Breast epithelium (tissue), 4 donors: ENCODE measurements at places on chromosomes 13 and 19.

- DNase-seq: no peak
These were observed 16.2 kb upstream of the TNFRSF19 start for GRCh38 chr13:23554000-23554399.

- no peak for DNase-seq
These were observed 3.2 kb downstream of the NCLN start for GRCh38 chr19:3188627-3189596.

DNA sequence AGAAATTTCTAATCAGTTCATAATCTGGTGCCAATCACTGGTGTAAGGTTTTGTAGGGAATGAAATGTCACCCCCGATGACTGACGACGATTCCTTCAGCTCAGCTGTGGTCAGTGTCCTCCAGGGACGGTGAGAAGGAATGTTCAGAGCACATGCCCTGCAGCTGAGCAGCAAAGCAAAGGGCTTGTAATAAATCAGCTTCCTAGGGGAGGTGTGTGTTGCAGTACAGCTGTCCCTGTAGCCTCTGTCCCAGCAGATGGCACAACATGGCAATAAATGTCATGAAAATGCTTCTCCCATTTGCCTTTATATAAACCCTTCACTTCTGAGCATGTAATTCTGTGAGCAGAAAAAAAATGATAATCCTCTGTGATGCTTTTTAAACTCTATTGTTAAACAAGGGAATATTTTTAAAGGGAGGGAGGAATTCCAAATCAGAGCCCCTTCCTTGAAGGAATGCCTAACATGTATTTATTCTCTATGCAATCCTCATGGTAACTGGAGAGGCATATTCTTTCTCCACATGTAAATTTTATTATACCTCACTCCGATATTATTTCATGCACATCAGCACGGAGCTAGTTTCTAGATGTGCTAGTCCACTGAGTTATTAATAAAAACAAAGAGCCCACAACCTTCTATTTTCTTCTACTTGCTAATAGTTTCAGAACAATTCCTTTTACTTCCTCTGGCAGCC, 102.5 kb downstream of the FAM216B start:
- DNase-seq: no peak

DNA sequence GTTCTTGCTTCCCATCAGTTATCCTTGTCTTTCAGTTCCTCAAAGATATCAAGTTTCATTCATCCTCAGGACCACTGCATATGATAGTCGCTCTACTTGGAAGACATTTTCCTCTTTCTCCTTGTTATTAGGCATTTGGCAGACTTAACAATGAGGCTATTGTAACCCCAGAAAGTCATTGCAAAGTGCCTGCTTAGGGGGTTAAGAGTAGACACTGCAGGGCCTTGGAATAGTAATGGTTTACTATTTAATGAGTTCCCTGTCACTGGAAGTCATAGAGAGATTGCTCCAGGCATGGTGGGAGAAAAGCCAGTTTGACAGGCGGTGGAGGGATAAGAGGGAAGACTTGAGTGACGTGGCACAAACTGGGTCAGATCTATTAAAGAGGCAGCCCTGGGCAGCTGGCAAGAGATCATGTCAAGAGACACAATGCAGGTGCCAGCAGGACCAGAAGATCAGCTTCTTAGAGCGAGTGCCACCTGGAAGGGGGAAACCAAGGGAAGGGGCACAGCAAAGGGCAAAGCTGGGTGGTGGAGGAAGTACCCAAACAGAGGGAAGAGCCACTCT, 16.8 kb upstream of the CPB2 start:
- no peak for DNase-seq

DNA sequence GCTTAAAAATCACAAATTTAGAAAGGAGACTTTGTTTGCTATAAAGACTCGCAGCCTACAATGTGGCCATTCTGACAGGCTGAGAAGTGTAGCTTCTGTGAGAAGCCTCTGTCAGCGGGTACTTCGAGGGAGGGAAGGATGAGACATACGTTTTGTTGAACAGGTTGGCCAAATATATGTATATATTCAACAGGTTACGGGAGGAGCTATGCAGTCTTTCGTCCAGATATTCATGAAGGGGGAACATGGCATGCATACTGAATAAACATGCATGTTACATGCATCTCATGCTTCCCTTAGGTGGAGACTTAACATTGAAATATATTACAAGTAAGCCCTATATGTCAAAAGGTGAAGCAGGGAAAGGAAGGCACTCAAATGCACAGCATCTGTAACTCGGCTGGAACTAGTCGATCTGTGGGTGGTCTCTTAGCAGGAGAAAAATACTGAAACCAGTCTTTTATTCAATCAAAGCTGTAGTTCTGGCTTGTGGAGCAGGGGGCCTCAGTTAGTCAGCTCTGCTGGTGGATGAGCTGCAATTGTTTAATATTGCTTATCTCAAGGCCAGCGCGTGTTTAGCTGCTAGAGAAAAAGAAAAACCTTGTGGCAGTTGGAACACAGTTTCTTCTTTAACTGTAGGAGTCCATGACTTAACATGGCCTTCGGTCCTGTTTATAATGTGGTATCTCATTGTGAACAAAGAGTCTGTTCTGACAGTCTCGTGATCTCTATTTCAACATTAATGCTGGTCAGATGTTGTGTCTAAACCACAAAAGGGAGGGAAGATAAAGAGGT, 94.3 kb downstream of the FAM216B start:
- DNase-seq: no peak

GRCh38 chr19:57803594-57804325, 11.0 kb downstream of the ZNF552 start:
- no peak for DNase-seq

DNA sequence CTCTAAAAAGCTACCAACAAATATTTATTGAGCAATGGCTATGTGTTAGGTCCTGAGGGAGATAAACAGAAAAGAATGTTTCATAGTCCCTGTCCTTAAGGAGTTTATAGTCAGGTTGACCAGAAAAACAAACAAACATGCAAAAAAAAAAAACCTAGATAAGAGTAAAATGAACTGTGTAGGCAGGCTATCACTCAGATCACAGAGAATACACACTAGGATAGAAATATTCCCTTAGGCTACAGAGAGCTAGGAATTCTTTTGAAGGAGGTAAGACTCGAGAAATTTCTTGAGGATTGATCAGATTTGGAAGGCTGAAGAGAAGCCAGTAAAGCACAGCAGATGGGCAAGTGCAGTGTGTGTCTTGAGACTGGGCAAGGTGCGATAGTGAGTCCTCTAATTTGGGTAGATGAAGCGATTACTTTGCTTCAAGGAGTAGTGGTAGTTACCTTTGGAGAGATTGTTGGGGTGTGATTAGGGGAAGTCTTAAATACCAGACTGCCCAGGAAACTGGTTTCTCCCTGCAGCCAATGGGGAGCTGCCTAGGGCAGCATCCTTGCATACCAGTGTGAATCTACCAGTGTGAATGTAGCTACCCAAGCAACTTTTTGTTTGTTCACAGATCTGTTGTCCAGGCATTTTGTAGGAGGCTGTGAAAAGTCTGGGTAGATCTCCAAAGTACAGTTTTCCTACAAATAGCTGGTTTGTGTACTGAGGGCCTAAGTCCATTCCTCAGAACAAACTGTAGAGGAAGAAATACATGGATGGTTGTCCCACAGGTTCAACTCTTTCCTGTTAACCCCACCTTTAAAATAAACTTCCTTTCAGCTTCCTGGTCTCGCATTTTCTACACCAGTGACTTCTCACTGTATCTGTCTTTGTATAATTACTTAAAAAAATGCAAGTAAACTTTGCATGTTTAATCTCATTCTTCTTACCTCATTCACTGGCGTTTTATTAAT, 314.1 kb downstream of the KLF5 start:
- DNase-seq: no peak

- no peak for DNase-seq
These were observed at the start of gene ATP1A3 for GRCh38 chr19:41993612-41994483. TSS of gene ATP1A3 (minus strand) at chr19:41994230. CDS start at chr19:41994076, 154 bp downstream.

DNA sequence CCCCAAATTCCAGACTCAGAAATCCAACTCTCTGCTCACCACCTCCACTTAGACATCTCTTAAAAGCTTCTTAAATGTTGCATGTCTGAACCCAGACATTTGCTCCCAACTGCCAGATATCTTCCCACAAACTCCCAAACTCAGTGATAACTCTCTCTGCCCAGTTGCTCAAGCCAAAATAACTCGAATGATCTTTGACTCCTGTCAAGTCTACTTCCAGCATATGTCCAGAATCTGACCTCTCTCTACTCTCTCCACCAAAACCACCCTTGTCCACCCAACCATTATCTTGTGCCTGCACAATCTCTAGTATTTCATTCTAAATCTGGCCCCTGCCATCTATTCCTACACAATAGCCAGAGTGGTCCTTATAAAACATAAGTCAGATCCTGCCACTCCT, 99.3 kb downstream of the FGF14 start:
- no peak for DNase-seq

- DNase-seq: peak; percentile 66
These were observed 6.6 kb upstream of the EML2 start for GRCh38 chr19:45645631-45646344.

- DNase-seq: peak; percentile 38
These were observed 68.4 kb upstream of the TM9SF2 start for GRCh38 chr13:99432609-99433542.

DNA sequence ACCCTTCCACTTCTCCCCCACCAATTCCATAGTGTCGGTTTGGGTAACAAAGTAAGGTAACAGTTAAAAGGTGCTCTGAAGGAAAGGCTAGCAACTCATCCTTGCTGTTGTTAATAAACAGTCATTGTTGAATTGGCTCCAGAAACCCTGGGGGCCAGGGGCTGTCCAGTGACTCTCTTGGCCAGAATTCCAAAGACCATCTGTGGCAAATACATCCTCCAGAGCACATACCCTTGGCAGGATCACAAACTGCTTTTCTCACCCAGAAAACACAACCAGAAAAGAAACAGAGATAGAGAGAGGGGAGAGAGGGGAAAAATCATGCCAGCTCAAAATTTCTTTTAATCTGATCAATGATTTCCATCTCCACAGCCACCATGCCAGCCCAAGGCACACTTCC, 22.1 kb downstream of the CACNA1A start:
- no peak for DNase-seq

GRCh38 chr13:23984546-23984945, 87.2 kb upstream of the C1QTNF9B start:
- DNase-seq: peak; percentile 83

- DNase-seq: peak; percentile 51
These were observed 68.8 kb downstream of the LMO7 start for GRCh38 chr13:75704927-75705288.

- no peak for DNase-seq
These were observed 1255.6 kb downstream of the DIAPH3 start for GRCh38 chr13:58908019-58908679.

- no peak for DNase-seq
These were observed 200.5 kb downstream of the POU4F1 start for GRCh38 chr13:78402708-78403400.

DNA sequence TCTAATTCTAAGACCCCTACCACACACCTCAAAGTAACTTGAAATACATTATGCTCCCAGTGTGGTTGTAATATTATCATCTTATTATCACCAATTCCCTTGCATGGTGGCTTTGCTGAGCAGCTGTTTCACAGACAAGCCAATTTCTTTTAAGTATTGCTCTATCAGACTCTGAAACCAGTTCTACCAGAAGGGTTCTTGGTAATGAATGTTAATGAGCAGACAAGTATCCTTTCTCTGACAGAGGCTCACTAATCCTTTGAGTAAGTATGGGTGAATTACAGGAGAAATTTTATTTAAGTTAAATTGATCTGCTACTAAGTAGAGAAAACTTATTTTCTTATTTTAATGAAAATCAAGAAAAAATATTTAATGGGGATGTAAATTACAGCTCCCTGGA, 326.0 kb downstream of the GPC6 start:
- DNase-seq: no peak

DNA sequence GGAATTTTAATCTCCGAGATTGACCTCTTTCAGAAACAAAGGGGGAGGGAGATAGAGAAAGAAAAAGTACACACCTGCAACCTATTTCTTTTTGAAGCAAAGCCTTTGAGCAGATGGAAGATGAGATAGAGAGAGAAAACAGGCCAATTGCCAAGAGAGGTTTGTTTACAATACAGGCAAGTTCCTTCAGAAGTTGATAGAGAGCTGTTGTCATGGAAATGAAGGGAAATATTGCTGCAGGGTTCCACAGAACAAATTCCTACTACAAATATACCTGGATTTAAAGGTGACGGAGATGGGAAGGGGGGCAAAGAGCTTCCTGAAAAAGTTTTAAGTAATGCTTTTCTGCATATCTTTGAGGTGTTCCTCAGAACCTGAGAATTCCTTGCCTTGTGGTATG, 388.4 kb downstream of the NDFIP2 start:
- no peak for DNase-seq

GRCh38 chr19:50465986-50466705, 10.2 kb upstream of the EMC10 start:
- DNase-seq: no peak

GRCh38 chr19:6739390-6739882, at the start of gene TRIP10:
TSS of gene TRIP10 (plus strand) at chr19:6739680. CDS start at chr19:6739762, 82 bp downstream.
- DNase-seq: peak; percentile 79

DNA sequence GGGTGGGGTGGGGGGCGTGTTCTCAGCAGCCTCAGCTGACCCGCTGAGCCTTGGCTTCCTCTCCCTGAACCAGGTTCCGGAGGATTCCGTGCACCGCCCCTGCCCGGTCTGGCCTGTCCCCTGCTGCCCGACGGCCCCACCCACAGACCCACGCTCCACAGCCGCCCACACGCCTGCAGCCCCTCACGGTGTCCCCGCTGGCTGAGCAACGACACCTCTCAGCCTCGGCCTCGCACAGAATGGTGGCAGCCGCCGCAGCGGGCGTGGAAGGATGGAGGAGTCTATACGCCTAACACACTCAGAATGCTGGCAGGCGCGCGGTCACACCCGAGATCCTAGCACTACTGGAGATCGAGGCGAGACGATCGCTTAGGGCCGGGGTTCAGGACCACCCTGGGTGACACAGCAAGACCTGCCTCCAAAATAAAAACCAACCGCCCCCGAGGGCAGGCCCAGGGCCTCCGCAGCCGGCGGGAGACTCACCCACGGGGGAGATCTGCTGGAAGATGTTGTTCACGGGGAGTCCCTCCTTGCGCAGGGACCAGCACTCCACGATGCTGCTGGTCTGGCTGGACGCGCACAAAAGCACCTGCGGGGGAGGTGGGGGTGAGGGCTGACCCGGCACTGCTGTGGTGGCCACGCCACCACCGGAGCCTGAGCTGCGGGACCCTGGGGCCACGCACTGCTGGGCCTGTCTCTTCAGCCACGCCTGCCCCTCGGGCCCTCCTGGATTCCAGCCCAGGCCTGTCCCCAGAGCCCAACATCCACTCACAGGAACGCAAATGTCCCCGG, 8.4 kb downstream of the MED16 start:
- DNase-seq: no peak

- DNase-seq: no peak
These were observed 622 bp downstream of the DNM2 start for GRCh38 chr19:10718205-10719196.
